ENCODE measurements at places on chromosomes 2 and 18. TPM values are rescaled to one million over a fixed set of nuclear protein-coding genes. Genes with fewer than 3 reads are reported as not detected.

The MAP3K19 gene
- 0.21 TPM for total RNA-seq

The VSNL1 gene
- 20.6 TPM for total RNA-seq

The OR6B2 gene
- total RNA-seq = not detected

The KIAA2012 gene
- 0.21 TPM for total RNA-seq

The XIRP2 gene
- total RNA-seq = 277 TPM

The MRPL44 gene
- 49.3 TPM for total RNA-seq

The SLC8A1 gene
- total RNA-seq = 30.6 TPM

The ADAM23 gene
- total RNA-seq = 21.3 TPM

The RNF144A gene
- 25.5 TPM for total RNA-seq

The DES gene
- total RNA-seq = 5,232 TPM

The FAM110C gene
- total RNA-seq = 3.7 TPM

The GPD2 gene
- 82.4 TPM for total RNA-seq

The RMND5A gene
- total RNA-seq = 76.5 TPM

The ANKRD30BL gene
- total RNA-seq = 0.31 TPM

The SERPINB7 gene
- total RNA-seq = 0.72 TPM

The C2orf80 gene
- total RNA-seq = not detected
